ENCODE measurements at places on chromosomes 1 and 21.

DNA sequence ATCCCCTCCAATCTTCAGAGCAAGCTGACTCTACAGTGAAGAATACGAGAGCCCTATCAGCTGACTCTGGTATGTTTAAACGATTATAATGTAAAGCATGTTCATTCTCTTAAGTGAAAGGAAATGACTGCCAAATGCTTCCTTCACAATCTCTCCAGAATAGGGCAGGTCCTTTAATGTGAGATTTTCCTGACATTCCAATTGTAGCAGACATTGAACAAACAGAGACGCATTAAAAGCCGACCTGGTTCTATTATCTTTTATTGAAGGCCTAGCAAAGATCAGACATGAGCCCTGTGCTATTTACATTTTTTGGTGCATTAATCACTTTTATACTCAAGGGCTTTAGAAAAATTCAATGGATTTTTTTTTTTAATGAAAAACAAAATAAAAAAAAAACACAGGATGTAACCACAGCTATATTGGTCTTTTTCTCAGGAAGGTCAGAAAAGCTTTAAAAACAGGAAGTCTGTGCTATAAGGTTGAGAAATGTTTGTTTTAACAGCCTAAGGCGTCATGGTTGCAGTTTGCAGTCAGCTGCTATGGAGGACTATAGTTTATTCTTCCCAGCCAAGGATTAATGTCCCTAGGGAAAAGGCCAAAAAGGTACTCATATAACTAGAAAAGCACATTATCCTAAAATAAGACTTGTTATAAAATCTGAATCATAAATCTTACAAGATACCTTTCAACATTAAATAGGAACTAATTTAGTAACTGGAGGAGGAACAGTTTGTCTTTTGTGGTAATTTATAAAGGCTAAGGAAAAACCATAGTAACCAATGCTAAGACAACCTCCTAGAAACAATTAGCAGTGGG lies 104.8 kb downstream of the RERE start:
- peaks cover 14% of the 10 kb centered on the region for H3K4me1 ChIP-seq
- H3K27ac ChIP-seq = peak overlapping the region; percentile 54
- DNase-seq = no peak
- no peaks in the 10 kb centered on the region for H3K36me3 ChIP-seq
- H3K27me3 ChIP-seq = no peaks in the 10 kb centered on the region

GRCh38 chr21:36656138-36656537 lies 42.8 kb upstream of the SIM2 start:
- no peaks in the 10 kb centered on the region for H3K36me3 ChIP-seq
- no peak for DNase-seq
- peak overlapping the region; percentile 59 for H3K27ac ChIP-seq
- no peak overlapping the region for H3K4me3 ChIP-seq
- no peaks in the 10 kb centered on the region for H3K27me3 ChIP-seq
- H3K4me1 ChIP-seq = no peaks in the 10 kb centered on the region

DNA sequence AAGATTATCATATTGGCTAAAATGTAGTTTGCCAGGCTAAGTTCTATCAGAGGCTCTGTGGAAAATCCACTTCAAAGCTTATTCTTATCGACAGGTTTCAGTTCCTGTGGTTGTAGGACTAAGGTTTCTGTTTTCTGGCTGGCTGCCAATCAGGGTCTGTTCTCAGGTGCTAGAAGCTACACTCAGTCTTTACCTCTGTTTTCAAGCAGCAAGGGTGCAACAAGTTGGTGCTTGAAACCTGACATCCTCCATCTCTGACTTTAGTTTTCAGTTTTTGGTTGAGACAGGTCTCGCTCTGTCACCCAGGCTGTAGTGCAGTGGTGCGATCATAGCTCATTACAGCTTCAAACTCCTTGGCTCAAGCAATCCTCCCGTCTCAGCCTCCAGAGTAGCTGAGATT lies 15.3 kb upstream of the TMCO2 start:
- no peaks in the 10 kb centered on the region for H3K4me1 ChIP-seq
- H3K4me3 ChIP-seq = no peak overlapping the region
- no peak for DNase-seq
- no peaks in the 10 kb centered on the region for H3K27me3 ChIP-seq

DNA sequence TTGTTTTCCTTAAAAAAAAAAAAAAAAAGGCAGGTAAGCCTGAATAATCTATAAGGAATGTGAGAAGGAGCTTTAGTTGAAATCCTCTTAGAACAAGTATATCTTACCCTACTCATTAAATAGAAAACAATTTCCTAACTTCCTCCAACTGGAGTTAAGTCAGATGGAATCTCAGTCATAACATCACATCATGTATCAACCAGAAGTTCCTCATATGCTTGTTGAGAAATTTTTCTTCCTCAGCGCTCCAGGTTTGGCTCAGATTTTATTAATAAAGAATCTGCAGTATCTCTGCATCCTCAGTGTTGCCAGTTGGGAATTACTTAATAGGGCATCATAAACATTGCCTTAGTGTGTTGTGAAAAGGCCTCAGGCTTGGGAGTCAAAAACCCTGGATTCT lies 37.6 kb downstream of the DUSP10 start:
- H3K27ac ChIP-seq = peak overlapping the region; percentile 75
- peaks cover 22% of the 10 kb centered on the region for H3K36me3 ChIP-seq
- H3K4me3 ChIP-seq = no peak overlapping the region
- DNase-seq = no peak

- H3K4me3 ChIP-seq = no peak overlapping the region
- DNase-seq = no peak
- H3K4me1 ChIP-seq = peaks cover 36% of the 10 kb centered on the region
- peak overlapping the region; percentile 82 for H3K27ac ChIP-seq
- no peaks in the 10 kb centered on the region for H3K27me3 ChIP-seq
- H3K36me3 ChIP-seq = no peaks in the 10 kb centered on the region
These were observed 20.5 kb downstream of the TMEM51 start for GRCh38 chr1:15173863-15174614.

- H3K4me1 ChIP-seq = peaks cover 25% of the 10 kb centered on the region
- H3K36me3 ChIP-seq = no peaks in the 10 kb centered on the region
- H3K27ac ChIP-seq = no peak overlapping the region
- no peak overlapping the region for H3K4me3 ChIP-seq
- DNase-seq = no peak
These were observed 6.5 kb upstream of the FGGY start for GRCh38 chr1:59290193-59290949.

DNA sequence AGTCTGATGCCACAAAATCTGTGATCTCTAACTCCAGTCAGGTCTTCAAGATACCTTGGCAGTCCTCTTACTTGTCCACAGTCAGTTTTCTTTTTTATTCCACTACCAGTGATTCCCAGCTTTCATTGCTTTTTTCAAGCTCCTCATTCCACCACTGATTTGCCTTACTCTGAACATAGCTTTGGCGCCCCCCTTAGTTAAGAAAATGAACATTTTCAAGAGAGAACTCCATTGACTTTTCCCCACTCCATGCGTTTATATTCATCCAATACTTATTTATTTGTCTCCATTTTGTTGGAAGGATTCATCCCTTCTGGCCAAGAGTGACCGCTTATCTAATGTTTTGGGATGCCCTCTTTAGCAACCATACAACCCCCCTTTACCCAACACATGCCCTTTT lies 33.9 kb upstream of the IPO9 start:
- peaks cover 28% of the 10 kb centered on the region for H3K4me1 ChIP-seq
- no peaks in the 10 kb centered on the region for H3K27me3 ChIP-seq
- H3K27ac ChIP-seq = no peak overlapping the region
- no peak overlapping the region for H3K4me3 ChIP-seq
- H3K36me3 ChIP-seq = peaks cover 13% of the 10 kb centered on the region

- H3K27ac ChIP-seq = no peak overlapping the region
- H3K4me1 ChIP-seq = no peaks in the 10 kb centered on the region
- H3K4me3 ChIP-seq = no peak overlapping the region
- no peaks in the 10 kb centered on the region for H3K27me3 ChIP-seq
- DNase-seq = no peak
These were observed 299.7 kb downstream of the OLFM3 start for GRCh38 chr1:101697072-101697471.

GRCh38 chr1:78676347-78676982 lies 26.8 kb downstream of the IFI44 start:
- H3K27me3 ChIP-seq = no peaks in the 10 kb centered on the region
- H3K4me1 ChIP-seq = no peaks in the 10 kb centered on the region
- H3K4me3 ChIP-seq = no peak overlapping the region
- H3K36me3 ChIP-seq = no peaks in the 10 kb centered on the region
- no peak for DNase-seq

GRCh38 chr1:205800981-205801703 lies 11.9 kb downstream of the SLC41A1 start:
- no peak overlapping the region for H3K27ac ChIP-seq
- peaks cover 19% of the 10 kb centered on the region for H3K36me3 ChIP-seq
- H3K4me3 ChIP-seq = no peak overlapping the region
- peaks cover 9% of the 10 kb centered on the region for H3K4me1 ChIP-seq
- H3K27me3 ChIP-seq = no peaks in the 10 kb centered on the region

GRCh38 chr1:30307182-30307581 lies 416.2 kb downstream of the MATN1 start:
- no peak overlapping the region for H3K27ac ChIP-seq
- no peaks in the 10 kb centered on the region for H3K36me3 ChIP-seq
- no peak overlapping the region for H3K4me3 ChIP-seq

DNA sequence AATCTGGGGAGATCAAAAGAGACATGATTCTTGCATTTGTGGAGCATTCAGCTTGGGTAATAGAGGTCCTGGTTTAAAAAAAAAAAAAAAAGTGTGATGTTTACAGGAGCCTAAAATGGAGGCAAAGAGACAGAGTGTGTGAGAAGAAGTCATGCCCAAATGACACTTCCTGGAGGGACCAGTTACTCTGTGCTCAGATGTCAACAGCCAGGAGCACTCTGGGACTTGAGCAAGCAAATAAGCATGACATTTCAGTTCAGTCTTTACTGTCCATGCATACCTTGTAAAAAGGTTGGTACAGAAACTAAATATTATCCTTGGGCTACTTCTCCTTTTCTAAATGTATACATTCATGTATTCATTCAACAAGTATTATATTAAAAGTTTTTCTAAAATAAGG lies 25.2 kb upstream of the ADGRL2 start:
- H3K36me3 ChIP-seq = no peaks in the 10 kb centered on the region
- no peak overlapping the region for H3K27ac ChIP-seq
- H3K27me3 ChIP-seq = no peaks in the 10 kb centered on the region
- no peaks in the 10 kb centered on the region for H3K4me1 ChIP-seq

- H3K27me3 ChIP-seq = no peaks in the 10 kb centered on the region
- peaks cover 41% of the 10 kb centered on the region for H3K4me1 ChIP-seq
- DNase-seq = no peak
These were observed 4.7 kb upstream of the THEM5 start for GRCh38 chr1:151858030-151858746.

DNA sequence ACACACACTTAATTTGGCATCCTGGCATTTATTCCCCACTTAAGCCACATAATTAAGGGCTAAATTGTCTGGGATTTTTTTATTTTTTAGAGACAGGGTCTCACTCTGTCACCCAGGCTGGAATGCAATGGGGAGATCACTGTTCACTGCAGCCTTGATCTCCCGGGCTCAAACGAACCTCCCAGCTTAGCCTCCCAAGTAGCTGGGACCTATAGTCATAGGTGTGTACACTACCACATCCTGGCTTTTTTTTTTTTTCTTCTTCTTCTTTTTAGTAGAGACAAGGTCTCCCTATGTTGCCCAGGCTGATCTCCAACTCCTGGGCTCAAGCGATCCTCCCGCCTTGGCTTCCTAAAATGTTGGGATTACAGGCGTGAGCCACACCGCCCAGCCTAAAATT lies 24.2 kb downstream of the ZZZ3 start:
- no peak overlapping the region for H3K27ac ChIP-seq
- no peak for DNase-seq
- no peaks in the 10 kb centered on the region for H3K27me3 ChIP-seq
- no peak overlapping the region for H3K4me3 ChIP-seq
- no peaks in the 10 kb centered on the region for H3K36me3 ChIP-seq
- no peaks in the 10 kb centered on the region for H3K4me1 ChIP-seq

- peaks cover 26% of the 10 kb centered on the region for H3K4me1 ChIP-seq
- H3K27ac ChIP-seq = no peak overlapping the region
- no peaks in the 10 kb centered on the region for H3K27me3 ChIP-seq
- H3K36me3 ChIP-seq = no peaks in the 10 kb centered on the region
These were observed 58.1 kb upstream of the SSX2IP start for GRCh38 chr1:84748364-84748763.

DNA sequence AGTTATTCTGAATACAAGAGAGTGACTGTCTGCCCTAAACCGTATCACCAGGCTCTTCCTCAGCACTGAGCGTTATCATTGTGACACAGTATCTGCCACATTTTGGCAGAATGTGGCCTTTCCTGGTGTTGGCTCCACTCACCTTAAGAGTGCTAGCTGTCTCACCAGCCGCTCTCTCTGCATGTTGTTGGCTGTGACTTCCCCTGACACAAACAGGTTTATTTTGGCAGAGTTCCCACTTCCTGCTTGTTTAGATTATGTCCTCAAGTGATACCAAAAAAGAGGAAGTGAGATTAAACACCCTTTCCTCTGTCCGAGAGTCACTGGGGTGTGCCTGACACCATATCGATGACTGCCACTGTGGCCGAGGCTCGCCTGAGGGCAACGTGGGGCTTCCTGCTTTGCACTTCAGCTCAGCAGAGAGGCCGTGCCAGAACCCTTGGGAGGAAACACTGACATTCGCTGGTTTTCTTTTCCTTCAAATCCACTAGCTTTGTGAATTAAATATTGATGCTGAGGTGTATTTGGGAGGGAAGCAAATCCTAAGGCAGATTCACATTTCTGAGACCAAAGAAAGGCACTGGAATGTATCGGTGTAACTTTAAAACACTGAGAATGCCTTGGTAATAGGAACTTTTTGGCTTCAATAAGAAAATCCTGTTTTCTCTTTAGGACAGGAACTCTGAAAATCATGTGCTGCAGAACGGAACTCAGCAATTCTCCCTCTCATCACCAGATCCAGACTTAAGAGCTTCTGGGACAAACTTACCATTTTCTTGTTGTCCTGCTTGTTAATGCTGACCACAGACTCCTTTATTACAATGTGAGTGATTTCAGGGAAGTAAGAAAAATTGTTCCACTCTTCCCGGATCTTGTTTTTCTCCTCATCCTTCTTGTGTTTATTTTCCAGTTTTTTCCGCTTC lies 102.1 kb downstream of the JAK1 start:
- H3K27ac ChIP-seq = peak overlapping the region; percentile 57
- no peaks in the 10 kb centered on the region for H3K27me3 ChIP-seq
- peak; percentile 52 for DNase-seq
- no peaks in the 10 kb centered on the region for H3K36me3 ChIP-seq
- H3K4me3 ChIP-seq = no peak overlapping the region

GRCh38 chr1:183571678-183572268 lies 18.5 kb downstream of the NCF2 start:
- no peak overlapping the region for H3K4me3 ChIP-seq
- no peak for DNase-seq
- no peak overlapping the region for H3K27ac ChIP-seq
- peaks cover 4% of the 10 kb centered on the region for H3K4me1 ChIP-seq
- H3K27me3 ChIP-seq = no peaks in the 10 kb centered on the region

- peak overlapping the region; percentile 10 for H3K4me3 ChIP-seq
- H3K27ac ChIP-seq = peak overlapping the region; percentile 72
- H3K36me3 ChIP-seq = no peaks in the 10 kb centered on the region
These were observed 43.4 kb upstream of the SLC19A2 start for GRCh38 chr1:169529068-169529642.

- H3K36me3 ChIP-seq = peaks cover 32% of the 10 kb centered on the region
- DNase-seq = no peak
- no peak overlapping the region for H3K4me3 ChIP-seq
- no peaks in the 10 kb centered on the region for H3K27me3 ChIP-seq
These were observed 55.3 kb upstream of the WASF2 start for GRCh38 chr1:27545271-27545670.

- H3K27ac ChIP-seq = peak within 1 kb of the TSS; percentile 91
- peak within 1 kb of the TSS; percentile 91 for H3K4me3 ChIP-seq
- H3K27me3 ChIP-seq = no peaks in the 10 kb centered on the region
These were observed at the start of gene BTG3 for GRCh38 chr21:17612565-17613241. BTG3 (minus strand) TSS chr21:17612901; CDS start chr21:17609144, 3,757 bp downstream.

Data from esophagus squamous epithelium (tissue), 5 donors.